Activated gamma-delta T cell treated with Interleukin-2 at 50 U/mL for 16 hours (primary cell): ENCODE measurements at places on chromosomes 2 and 18.

GRCh38 chr18:57057890-57058289 lies 89.0 kb upstream of the BOD1L2 start:
- DNase-seq, result no peak

- DNase-seq, result no peak
These were observed 45.7 kb downstream of the FAM210A start for GRCh38 chr18:13680612-13681011.

- no peak for DNase-seq
These were observed 20.7 kb downstream of the TMEM178A start for GRCh38 chr2:39686456-39686855.

DNA sequence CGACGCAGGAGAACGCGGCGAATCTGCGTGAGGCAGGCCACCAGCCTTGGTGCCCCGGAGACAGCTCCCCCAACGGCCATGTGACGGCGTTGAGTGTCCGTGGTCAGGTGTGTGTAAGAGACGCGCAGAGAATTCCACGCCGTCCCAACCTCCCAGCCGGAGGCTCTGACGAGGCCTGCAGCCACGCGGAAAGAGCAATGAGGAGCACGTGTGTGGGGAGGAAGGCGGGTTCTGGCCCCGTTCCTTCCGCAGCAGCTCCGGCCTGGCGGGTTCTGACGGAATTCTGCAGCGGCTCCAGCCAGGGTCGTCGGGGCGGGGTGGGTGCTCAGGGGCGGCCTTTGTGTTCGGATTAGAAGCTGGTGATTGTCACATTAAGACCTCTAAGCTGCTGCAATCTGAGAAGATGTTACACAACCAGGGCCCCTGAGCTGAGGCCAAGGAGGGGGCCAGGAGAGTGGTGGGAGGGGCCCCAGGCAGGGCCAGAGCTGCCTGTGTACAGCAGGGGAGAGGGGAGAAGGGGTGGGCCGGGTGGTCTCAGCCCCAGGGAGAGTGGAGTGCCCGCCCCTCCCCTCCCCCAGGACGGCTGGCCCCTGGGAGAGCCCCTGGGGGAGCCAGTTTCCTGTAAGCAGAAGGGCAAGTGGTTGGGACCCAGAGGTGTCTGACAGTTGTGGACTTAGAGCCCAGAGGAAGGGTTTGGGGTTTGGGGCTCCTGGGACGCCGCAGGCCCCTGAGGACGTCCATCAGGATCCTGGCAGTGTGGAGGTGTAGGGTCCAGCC lies 5.1 kb upstream of the GAL3ST2 start:
- DNase-seq, result no peak

GRCh38 chr2:71277536-71278103 lies 50.7 kb upstream of the PAIP2B start:
- DNase-seq, result peak; percentile 5

- DNase-seq, result no peak
These were observed 97.0 kb downstream of the MBP start for GRCh38 chr18:77035380-77036187.

DNA sequence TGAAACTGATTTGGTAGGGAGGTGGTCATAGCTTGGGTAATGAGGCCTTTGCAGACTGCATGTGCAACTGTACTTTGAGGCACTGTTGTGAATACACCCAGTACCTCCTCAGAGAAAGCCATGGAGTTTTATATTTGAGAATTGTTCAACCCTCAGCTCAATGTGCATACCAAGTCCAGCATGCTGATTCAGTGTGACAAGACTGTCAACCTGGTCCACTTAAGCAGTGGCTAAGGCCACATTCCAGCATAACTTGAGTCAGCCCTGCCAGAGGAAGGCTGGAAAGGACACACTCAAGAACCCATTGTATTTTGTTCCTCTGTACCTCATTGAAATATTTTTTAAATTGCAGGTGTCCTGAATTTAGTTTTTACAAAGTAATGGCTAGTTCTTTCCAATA lies 121.8 kb upstream of the HNMT start:
- no peak for DNase-seq

DNA sequence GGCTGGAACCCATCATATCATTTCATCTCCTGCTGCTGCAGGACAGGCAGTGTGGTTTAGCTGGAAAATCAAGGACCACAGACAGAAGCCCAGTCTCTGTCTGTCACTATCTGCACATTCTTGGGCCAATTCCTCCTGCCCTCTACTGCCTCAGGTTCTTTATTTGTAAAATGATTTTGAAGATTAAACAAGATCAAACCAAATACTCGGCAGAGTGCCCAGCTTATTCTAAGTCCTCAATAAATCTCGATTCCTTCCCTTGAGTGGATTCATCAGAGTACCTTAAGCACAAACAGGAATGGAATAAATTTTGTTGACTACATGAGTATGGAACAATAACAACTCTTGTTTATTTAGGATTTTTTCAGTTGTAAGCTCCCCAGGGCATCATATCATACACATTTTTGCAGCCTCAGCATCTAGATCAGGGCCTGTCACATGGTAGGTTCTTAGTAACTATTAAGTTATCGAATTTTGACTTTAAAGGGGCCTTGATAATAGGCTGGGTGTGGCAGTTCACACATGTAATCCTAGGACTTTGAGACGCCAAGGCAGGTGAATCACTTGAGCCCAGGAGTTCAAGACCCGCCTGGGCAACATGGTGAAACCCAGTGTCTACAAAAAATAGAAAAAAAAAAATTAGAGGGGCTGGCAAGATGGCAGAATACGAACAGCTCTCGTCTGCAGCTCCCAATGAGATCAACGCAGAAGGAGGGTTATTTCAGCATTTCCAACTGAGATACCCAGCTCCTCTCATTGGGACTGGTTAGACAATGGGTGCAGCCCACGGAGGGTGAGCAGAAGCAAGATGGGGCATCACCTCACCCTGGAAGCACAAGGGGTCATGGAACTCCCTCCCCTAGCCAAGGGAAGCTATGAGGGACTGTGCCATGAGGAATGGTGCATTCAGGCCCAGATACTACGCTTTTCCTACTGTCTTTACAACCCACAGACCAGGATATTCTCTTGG lies 11.1 kb downstream of the RHOB start:
- DNase-seq, result no peak

DNA sequence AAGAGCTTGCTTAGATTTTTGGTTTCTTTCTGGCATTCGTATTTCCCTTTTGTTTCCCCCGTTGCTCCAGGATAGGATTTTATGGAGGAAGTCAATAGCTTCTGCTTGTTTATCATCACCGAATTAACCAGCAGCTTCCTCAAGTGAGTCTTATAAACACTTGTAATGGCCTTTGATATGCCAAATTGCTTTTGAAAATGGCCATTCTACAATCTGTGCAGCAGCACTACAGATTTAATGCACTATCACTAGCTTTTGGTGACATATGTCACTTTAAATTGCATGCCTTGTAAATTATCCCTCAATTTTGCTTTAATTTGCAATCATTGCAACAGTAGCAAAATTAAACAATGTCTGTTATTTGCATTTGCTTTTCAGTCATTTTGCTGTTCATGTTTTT lies 774.7 kb downstream of the METTL4 start:
- no peak for DNase-seq

- no peak for DNase-seq
These were observed 56.9 kb downstream of the AFTPH start for GRCh38 chr2:64581018-64581417.

DNA sequence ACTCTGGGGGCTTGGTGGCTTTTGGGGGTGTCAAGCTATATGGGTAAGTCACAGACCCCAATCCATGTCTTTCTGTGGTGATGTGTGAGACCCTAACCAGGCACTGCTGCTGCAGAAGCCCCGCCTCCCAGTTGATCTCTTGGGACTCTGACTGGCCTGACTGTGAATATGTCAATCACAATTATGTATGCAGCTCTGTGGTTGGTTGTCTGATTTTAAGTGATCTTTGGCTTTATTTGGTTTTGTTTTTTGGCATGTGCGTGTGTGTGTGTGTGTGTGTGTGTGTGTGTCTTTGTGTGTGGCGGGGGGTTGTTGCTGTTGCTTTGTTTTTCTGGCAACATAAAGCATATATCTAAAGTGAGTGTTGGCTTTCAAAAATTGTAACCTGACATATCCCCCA lies 78.5 kb upstream of the GLS start:
- no peak for DNase-seq

DNA sequence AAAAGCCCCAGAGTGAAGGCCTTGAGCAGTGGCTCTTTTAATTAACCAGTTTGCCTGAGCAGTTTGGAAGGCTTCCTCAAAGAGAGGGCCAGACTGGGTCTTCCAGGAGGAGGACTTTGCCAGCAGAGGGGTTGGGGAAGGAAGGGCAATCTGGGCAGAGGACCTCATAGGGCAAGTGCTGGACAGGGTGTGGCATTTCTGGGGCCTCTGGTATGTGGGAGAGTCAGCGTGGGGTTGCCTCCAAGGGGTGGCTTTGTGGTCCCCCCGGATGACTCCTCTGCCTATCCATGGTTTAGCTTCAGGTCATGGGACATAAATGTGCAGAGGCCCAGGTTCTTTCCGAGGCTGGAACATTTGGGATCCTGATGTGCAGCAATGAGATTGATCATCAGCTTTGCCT lies 12.6 kb downstream of the GLI2 start:
- DNase-seq, result no peak

DNA sequence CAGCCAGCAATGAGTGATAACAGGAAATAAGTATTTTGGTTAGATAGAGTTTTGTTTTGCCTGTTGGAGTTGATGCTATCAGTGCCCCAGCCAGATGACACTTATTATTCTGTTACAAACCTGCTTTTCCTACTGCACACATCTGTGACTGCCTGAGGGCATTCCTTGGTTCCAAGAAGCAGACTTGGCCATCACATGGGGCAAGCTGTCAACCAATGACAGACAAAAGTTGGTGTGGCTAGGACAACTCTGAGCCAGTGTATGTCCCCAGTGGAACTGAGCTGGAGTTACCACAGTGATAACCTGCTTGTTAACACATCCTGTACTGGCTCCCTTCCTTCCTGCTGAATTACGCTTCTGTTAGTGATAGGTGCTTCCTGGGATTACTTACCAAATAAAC lies 54.5 kb downstream of the FAM171B start:
- no peak for DNase-seq

DNA sequence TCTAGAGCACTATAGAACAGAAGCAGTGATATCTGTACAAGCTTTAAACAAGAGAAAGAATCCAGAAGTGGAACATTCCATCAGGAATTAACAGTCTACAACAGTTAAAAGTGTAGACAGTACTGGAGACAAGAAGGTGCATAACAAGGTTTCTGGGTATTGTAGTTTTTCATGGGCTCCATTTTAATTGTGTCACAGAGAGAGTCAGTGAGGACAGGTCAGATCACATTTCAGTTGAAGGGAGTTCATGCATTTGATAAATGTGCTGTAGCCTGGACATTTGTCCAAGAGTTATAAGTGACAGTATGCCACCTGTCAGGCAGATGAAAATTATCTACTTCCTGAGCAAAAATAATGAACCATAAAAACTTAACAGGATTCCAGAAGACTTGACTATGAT lies 328.6 kb downstream of the CNTNAP5 start:
- no peak for DNase-seq
